NCI-H446 treated with DMSO at 0.1 percent for 48 hours (cell line): ENCODE measurements at places on chromosomes 5 and 9.

DNA sequence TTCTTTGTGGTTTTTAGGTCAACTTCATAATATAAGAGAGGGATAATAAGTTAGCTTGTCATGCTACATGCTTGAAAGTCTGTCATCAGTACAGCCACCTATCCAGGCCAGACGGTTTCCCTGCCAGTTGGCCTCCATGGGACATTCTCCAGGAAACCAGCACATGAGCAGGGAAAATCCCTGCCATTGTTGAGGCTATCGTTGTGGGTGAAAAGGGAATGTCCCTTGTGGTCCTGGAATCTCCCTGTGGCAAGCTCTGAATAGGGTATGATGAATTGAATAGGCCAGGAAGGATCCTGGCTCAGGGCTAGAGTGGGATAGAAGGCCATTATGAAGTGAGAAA, 12.3 kb downstream of the F2RL1 start:
- DNase-seq: no peak

DNA sequence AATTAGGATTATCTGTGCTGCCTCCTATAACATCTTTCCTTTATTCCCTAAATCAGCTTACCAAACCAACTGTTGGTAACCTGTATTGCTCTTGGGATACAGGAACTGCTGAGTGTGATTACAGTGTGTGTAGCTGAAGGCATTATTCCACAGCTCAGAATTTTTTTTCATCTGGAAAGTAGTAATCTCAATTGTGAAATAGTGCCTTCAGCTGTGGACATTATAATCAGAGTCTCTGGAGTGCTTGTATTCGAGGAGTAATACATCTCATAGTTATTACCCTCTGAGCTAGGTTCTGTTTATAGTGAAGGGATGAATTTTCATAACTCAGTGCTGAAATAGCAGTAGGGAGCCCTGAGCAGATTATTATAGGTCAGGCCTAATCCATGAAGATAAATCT, 199.5 kb downstream of the MAST4 start:
- no peak for DNase-seq

DNA sequence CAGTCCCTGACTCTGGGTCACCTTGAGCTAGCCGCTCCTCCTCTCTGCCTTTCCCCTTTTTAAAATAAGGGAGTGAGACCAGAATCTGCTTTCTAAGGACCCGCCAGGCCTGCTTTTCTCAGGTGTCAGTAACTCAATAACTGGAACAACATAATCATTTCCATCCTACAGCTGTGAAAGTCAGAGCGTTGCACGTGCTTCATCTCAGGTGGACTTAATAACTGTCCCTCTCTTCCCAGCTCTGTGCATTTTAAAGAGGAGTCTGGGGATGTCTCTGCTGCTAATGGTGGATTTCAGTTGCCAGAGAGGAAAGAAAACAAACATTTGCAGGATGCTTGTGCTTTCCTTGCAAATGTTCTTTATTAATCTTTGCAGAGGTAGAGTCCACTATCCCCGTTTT, 93.7 kb downstream of the PCDH1 start:
- no peak for DNase-seq

DNA sequence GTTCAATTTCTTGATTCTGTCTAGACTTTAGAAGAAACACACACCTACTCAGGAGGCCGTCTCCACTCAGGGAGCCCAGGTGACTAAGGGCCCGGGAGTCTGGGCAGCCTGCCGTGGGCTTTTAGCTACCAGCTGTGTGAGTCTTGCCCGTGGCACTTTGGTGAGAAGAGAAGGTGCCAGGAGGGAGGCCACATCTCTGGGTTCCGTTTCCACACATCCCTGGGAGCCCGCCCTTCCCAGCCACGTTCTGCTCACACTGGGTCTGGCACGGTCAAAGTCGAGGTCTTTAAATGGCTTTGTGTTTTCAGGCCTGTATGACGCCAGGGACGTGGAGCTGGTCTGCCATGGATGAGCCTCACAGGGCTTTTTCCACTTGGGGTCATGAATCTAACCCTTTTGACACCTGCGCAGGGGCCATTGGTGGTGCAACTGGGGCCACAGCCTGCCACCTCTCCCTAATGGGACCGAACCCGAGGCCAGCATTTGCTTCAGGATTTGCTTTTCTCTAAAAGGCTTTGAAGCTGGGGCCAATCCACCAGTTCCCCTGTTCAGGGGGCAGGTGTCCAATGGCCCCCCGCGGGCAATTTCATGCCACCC, 17.2 kb upstream of the FCN2 start:
- no peak for DNase-seq

GRCh38 chr9:82148901-82149461, 160.4 kb downstream of the SPATA31D1 start:
- DNase-seq: peak; percentile 8

DNA sequence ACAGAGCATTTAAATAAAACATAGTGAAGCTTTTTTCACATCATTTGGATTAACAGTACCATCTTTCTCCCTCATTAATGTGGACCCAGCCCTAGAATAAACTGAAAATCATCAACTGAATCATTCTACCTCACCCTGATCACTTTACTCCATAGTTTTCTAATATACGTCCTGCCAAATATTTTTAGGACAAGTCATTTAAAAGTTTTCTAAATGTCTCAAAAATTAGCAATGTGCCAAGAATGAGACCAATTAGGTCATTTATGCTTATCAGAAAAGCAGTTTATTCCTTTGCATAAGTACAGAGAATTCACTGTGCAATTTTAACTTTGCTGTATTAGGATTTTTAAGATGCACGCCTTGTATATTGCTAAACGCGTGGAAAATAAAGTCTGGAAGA, 284.4 kb downstream of the PIK3R1 start:
- no peak for DNase-seq

- no peak for DNase-seq
Measured at GRCh38 chr9:130616451-130616850, 37.1 kb downstream of the FUBP3 start.

GRCh38 chr5:43191740-43192557, at the start of gene NIM1K:
Gene NIM1K, plus strand, starts transcription at chr5:43192225. Its CDS starts 53,551 bp downstream, at chr5:43245776.
- peak; percentile 41 for DNase-seq

DNA sequence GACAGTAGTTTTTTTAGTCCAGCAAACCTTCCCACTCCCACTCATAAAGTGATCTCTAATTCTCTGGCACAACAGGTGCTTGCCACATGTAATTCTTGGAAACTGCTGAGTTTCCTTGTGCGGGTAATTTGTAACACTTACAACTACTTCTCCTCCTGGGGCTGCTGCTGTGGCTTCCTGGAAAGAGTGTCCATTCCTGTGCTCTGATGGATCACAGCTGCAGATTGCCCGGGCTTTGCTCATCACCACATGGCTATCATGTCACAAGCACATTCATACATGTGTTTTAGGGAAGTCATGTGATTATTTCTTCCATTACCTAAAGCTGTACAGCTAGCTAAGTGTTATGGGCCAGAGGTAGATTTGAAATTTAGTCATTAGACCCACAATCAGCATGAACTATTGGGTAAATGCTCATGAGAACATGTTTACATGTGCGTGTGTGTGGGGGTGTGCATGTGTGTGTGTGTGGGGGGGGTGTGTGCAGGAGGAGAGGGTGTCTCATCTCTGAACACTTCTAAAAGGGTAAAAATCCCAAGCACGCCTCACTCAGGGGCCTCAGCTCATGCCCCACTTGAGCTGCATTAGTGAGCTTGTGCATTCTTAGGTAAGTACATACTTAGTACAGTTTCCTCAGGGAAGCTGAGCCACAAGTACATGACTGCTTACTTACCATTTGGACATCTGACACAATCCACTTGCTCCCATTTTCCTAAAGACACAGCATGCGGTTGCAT, 118.1 kb upstream of the CCDC112 start:
- no peak for DNase-seq

DNA sequence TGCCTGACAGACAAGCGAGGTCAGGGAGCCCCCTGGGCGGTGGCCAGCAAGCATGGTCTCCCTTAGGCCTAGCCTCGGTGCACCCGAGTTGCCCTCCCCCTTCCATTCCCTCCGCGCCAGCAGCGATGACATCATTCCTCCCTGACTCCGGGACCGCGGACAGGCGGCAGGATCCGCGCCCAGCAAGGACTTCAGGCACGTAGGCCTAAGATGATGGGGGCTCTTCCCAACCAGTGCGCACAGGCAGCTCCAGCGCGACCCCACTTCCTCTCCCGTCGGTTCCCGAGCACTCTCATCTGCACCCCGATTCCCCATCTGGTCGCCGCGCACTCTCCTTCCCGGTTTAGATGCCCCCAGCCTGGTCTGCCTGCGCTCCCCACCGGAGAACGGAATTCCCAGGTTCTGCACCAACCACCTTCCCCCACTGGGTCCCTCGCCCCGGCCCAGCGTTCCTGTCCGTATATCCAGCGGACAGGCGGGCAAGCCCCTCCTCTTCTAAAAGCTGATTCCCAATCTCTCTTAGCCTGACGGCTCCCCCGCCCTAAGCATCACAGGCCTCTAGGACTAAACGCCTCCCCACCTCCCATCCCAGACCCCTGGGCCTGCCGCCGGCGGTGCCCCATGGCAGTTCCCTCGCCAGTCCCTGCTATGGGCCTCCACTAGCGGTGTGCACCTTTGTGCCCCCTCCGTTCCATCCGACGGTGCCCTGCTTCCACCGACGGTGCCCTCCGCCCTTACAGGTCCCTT, 931 bp downstream of the FAM219A start:
- DNase-seq: peak; percentile 65

DNA sequence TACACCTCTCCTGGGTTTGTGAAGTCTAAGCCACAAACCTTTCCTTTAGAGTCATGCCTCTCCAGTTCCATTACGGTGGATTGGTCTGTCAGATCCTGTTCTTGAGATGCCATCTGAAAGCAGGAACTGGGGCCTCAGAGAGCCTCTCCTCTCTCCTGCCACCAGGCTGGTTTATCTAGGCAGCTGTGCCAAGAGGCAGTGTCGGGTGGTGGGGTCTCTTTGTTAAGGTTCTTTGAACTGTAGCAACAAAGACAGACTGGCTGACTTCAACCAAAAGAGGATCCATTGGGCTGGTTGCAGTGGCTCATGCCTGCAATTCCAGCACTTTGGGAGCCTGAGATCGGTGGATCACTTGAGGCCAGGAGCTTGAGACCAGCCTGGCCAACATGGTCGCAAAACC, 66.0 kb upstream of the ANGPTL2 start:
- no peak for DNase-seq

DNA sequence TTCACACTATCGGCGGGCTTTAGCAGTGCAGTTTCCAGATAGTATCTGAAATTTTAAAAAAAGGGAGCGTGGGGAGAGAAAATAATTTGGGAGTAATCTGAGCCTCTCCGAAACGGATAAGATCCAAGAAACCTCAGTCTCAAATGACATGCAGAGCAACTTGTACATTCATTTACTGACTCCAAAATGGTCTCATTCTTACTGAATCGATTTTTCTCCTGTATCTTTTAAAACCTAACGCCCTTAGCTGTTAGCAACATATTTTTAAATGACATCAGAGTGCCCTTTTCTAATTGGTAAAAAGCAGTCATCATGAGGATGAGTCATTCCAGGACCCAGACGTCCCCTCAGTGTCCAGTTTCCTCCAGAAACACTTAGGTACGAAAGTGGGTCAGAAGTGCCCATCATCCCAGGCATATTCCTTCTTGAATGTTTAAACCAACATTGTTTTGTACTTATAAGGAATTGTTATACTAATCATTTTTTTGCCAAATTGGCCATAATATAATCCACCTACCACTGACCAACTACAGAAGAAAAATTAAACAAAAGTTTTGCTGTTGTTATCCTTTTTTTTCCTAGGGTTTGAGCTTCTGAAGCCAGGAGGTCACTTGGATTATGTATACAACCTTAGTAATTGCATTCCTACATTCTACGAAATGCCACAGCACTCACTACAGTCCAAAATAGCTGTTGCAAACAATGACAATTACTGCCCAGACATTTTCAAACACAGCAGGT, 354.4 kb downstream of the ADAMTS6 start:
- DNase-seq: no peak

GRCh38 chr5:9919306-9920030, 289.3 kb upstream of the TAS2R1 start:
- no peak for DNase-seq
